ENCODE measurements at places on chromosomes 6 and 20. TPM values are rescaled to one million over a fixed set of nuclear protein-coding genes. Genes with fewer than 3 reads are reported as not detected.
A peak's percentile ranks its signal among the peaks of the same experiment; 100 is the strongest.

OOEP gene
- 26.9 TPM for total RNA-seq

PNRC1 gene
- total RNA-seq: 221 TPM

RBPJL gene
- 0.43 TPM for total RNA-seq

CALHM6 gene
- 10.4 TPM for total RNA-seq

PIM1 gene
- total RNA-seq: 20.4 TPM

- DNase-seq: peak; percentile 39
Measured at GRCh38 chr6:40640599-40641227, 53.5 kb upstream of the LRFN2 start.

DNA sequence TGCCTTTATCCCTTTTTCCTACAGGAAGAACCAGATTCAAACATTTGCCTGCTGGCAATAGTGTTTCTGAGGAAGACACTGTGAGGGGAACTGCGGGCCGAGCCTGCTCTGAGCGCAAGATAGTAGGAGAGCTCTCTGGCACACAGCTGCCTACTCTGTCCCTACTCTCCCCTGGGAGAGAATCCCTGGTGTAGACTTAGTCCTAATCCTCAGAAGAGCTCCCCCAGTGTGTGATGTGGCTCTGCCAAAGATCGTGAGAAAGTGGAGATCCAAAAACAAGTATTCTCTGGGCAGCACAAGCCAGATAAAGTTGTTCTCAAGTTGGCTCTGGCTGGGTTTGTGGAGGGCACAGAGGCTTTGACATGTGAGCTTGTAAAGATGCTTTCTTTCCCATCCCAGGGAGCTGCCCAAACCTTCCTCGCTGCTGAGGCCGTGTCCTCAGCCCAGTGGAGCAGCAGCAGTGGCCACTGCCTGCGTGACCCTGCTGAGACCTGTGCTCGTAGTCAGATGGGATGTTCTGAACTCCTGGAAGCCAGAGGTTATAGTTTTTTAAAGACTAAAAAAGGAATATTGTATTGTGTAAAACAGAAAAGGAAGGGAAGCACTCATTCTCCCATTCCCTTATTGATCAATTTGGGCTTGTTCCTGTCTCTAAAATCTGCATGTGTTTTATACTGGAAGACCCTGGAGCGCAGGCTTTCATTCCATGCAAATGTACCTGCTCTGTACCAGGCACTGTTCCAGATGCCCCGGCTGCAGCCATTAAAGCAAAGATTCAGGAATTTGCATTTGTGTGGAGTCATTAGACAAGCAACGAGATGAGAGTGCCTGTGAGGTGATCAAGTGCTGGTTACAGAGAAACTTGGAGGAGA, 30.7 kb downstream of the PNLDC1 start:
- DNase-seq: no peak

- no peak for DNase-seq
Measured at GRCh38 chr6:11250108-11250507, 17.6 kb upstream of the NEDD9 start.

DNA sequence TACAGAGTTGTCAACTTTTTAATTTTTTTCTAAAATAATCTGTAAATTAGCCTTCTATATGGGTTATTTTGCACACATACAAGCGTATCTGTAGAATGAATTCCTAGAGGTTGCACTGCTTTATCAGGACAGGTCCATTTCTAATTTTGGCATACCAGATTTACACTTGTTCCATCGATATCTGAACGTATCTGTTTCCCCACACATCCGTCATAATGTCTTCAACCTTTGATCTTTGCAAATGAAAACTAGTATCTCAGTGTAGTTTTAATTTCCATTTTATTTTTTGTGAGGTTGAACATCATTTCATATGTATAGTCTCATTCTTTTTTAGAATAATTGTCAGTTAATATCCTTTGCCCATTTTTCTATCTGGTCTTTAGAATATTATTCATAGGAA, 22.7 kb downstream of the SENP6 start:
- no peak for DNase-seq

GRCh38 chr6:43575105-43575771, 600 bp downstream of the XPO5 start:
- peak; percentile 38 for DNase-seq

DNA sequence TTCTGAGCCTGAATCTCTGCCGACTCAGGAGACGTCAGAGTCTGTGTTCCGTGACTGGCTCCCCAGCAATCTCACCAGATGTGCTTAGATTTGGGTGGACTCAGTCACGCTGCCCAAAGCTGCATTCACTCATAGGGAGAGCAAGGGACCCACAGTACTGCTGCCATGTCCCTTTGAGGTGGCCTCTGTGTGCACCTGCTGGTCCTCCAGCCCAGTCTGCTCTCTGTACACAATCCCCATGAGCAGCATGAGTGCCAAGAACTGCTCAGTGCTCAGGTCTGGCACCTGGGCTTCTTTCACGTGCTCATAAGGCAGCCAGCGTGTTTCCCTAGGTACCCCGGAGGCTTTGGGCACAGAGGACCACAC, 44.2 kb upstream of the TIAM2 start:
- no peak for DNase-seq

DNA sequence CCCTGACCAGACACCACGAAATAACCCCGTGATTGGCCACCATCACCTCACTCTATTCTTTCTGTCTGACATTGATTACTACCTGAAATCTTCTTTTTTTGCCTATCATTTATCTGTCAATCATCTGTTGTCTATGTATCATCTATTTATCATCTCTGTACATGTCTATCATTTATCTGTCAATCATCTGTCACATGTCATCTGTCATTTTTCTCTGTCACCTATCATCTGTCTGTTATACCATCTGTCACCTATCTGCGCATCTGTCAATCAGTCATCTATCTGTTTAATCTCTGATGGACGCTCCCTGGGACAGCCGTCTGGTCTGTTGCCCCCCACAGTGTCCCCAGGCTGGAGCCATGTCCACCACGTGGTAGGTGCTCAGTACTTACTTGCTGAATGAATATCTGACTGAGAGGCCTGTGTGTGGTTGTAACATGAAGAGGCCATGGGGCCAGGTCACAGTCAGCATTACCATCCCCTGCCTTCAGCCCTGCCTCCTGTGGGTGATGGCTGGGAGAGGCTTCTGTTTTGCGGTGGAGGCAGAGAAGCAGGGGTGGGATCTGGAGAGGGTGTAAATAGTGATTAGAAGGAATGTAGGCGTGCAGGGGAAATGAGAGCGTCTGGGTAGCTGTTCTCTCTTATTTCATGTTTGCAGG, 302.7 kb downstream of the QKI start:
- no peak for DNase-seq

- DNase-seq: no peak
Measured at GRCh38 chr6:65569505-65569904, 137.5 kb downstream of the EYS start.

DNA sequence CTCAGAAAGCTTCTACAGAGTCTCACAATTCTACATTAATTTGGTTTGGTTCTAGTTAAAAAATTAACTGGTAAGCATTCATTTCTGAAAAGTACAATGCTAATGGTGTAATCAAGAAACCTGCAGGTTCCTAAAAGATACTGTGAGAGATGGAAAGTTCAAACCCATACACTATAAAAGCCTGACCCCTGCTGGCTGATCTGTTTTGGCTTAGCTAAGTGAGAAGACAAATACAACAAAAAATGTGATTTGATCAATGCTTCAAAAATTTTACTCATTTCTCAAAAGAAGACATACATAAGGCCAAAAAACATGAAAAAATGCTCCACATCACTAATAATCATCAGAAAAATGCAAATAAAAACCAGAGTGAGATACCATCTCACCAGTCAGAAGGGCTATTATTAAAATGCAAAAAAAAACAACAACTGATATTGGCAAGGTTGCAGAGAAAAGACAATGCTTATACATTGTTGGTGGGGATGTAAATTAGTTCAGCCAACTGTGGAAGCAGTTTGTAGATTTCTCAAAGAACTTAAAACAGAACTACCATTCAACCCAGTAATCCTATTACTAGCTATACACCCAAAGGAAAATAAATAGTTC, 102.8 kb downstream of the MOXD1 start:
- peak; percentile 77 for DNase-seq

DNA sequence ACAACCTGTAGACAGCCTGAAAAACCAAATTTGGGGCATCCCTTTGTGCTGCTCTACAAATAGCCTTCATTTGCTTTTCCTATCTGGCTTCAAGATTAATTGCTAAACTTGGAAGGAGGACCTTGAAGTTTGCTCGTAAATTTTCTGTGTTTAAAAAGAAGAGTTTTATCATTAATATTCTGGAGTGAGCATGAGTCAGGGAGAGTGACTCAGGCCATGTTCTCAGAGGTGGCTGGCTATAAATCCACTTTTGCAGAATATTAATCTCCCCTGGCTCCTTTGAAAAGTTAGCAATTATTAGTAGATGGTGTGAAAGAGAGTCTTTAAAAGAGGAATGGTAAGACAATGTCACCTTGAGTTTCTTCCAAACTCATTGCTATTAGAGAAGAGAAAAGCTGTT, 91.0 kb downstream of the ANKEF1 start:
- DNase-seq: no peak

GRCh38 chr6:32047084-32047478, 8.9 kb downstream of the CYP21A2 start:
- peak; percentile 35 for DNase-seq

Measured in testis (tissue), 5 donors.